Endothelial cell (in vitro differentiated cells): ENCODE measurements at places on chromosomes 11 and 22. TPM values are rescaled to one million over a fixed set of nuclear protein-coding genes. Genes with fewer than 3 reads are reported as not detected.

Gene ISX
- total RNA-seq: not detected

Gene CCDC89
- not detected for total RNA-seq

Gene OR2AT4
- 0.08 TPM for total RNA-seq

Gene CARS1
- total RNA-seq: 47.6 TPM

Gene TEAD1
- 54.4 TPM for total RNA-seq

Gene OR1S1
- not detected for total RNA-seq

Gene JAML
- total RNA-seq: 0.31 TPM

Gene TNNT3
- not detected for total RNA-seq

Gene RNF215
- total RNA-seq: 39.1 TPM

Gene ABCG4
- 0.10 TPM for total RNA-seq

Gene MMP27
- not detected for total RNA-seq

Gene HBG2
- total RNA-seq: 0.82 TPM

Gene MPEG1
- total RNA-seq: not detected

Gene TECTA
- total RNA-seq: 2.2 TPM

Gene CHADL
- total RNA-seq: 1.2 TPM

Gene NAALAD2
- total RNA-seq: 30.9 TPM

Gene OR4C13
- total RNA-seq: not detected

Gene ARHGAP20
- total RNA-seq: 0.36 TPM

Gene SOX10
- 0.08 TPM for total RNA-seq

Gene CDC45
- total RNA-seq: 6.2 TPM

Gene ANO3
- total RNA-seq: 0.36 TPM

Gene KRTAP5-8
- total RNA-seq: not detected

Gene DRD4
- total RNA-seq: 0.33 TPM

Gene RAB30
- 18.6 TPM for total RNA-seq

Gene IFT27
- 51.1 TPM for total RNA-seq

Gene APOBEC3A
- not detected for total RNA-seq

Gene POLA2
- 17.9 TPM for total RNA-seq

Gene NFAM1
- total RNA-seq: 1.6 TPM

Gene SPON1
- total RNA-seq: 120 TPM
